ENCODE measurements at places on chromosomes 13 and 19.

DNA sequence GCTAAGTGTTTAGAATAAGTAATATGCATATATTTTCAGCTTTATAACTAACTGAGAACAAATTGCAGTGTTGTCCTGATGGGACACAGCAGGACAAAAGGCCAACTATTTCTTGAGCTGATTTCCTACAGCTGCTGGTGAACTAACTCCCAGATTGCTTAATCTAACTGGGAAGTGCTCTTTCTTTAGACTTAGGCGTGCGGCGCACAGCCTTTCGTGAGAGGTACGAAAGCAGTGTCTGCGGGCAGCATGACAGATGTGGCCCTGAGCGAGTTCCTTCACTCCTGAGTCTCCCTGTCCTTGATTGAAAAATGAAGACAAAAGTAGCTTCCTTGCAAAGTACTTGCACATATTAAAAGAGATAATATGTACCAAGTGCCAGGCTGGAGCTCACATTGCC is 47.3 kb upstream of the NPAS1 start:
- no peak for DNase-seq

- no peak for DNase-seq
Observed at GRCh38 chr13:76012091-76012721, 376.1 kb downstream of the LMO7 start.

DNA sequence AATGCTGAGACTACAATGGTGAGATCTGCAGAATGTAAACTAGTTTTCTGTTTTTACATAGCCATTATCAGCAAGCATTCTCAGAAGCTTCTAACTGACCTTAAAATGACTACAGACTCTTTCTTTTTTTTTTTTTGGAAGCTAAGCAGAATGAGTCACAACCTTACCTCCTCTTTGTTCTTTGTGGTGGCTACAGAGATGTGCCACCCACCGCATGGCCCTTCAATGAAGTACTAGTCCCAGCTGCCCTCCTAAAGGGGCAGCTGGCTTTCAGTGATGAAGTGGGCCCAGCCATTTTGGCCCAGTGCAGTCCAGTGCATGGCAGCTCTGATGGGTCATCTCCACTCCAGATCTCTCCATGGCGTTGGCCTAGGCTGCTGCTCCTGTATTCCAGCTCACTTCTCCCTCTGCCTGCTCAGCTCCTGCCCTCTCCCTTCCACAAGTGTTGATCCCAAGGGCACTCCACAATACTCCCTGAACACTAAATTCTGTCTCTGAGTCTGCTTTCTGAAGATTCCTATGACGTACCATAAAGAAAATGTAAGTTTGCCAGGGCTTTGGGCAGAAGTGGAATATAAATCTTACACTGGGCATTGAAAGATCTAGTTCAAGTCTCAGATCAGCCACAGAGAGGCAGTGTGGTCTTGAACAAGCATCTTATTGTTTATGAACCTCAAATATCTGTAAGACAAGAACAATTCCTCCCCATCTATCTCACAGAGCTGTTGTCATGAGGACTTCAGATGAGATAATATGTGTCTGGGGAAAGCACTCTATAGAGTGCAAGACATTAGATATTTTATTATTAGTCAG is 85.6 kb downstream of the RXFP2 start:
- DNase-seq: no peak

DNA sequence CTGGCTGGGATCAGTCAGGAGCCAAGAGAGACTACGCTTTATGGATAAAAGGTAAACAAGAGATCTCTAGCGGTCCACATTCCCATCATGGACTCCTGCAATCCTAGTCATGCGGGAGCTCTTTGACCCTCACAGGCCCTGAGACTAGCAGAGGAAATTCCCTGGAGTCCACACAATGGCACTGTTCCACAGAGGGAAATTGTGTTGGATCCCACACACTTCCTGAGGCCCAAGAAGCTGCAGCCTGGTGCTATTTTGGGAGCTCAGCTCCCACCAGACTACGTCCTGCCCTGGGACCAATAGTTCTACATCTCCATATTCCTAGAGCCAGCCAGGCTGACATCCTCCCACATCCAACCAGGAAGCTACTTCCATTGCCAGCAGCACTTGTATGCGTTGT is 2358.4 kb downstream of the PCDH9 start:
- no peak for DNase-seq

GRCh38 chr13:48731001-48731658 is 77.4 kb downstream of the CYSLTR2 start:
- DNase-seq: no peak

GRCh38 chr13:51683597-51683996 is 99.3 kb downstream of the WDFY2 start:
- no peak for DNase-seq

DNA sequence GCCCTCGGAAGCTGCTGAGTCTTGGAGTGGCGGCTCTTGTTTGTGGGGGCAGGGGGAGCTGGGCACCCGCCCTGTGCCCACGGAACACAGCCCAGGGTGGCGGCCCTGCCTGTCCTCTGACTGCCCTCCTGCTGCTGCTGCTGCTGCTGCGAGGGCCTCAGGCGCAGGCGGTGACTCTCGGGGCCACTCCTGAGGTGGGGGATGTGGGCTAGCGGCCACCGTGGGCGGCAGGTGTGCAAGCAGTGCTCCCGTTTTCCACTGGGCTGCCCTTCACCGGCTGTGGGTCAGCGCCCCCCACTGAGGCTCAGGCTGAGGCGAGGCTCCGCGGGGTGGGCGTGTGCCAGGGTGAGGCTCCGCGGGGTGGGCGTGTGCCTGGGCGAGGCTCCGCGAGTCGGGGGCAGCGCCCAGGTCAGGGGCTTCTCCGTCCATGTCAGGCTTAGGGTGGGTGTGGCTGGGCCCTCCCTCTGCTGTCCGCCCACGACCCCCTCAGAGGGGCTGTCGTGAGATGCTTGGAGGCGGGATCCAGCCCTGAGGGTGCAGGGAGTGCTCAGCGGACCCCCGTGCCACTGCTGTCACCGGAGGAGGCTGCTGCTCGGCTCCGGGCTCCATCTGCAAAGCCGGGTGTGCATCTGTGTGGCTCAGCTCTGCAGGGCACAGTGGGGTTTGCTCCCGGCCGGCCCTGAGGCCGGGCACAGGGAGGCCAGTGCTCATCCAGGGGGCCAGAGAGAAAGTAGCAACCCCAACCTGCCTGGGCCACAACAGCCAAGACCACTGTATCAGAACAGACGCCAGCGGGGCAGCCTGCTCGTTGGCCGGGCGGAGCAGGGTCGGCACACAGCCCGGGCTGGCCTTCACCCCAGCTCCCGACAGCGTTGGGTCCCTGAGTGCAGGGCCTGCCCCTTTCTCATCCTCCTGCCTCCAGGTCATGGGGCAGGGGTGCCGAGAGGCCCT is 14.5 kb downstream of the CSNK1G2 start:
- no peak for DNase-seq

GRCh38 chr13:111952032-111952431 is 114.9 kb upstream of the SOX1 start:
- no peak for DNase-seq

DNA sequence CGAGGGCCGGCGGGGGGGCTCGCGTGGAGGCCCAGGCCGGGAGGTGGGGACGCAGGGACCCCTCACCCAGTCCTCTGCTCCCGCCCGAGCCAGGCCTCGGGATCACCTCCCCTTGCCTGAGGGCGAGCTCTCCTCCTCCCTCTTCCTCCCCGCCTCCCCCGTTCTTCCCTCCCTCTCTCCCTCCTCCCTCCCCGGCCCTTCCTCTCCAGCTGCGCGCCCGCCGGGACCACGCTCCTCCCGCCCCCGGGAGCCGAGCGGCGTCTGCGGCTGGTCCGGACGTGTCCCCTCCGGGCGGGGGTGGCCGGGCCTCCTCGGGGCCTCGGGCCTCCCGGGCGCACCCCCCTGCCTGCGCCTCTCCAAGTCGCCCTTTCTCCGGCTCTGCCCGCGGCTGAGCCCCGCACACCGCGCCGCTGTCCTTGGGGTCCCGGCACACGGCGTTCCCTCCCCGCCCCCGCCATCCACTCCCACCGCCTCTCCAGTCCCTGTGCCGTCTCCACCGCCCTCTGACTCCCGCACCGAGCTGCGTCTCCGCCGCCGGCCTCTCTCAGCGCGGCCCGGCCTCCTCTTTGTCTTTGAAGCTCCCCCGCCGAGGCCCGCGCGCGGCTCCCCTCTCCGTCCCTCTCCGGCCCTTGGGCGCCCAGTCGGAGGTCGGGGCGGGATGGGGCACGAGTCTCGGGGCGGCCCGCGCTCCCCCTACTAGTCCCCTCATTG is 5.7 kb downstream of the SOX1 start:
- no peak for DNase-seq

- no peak for DNase-seq
Observed at GRCh38 chr13:98459721-98460370, 117.1 kb downstream of the STK24 start.

DNA sequence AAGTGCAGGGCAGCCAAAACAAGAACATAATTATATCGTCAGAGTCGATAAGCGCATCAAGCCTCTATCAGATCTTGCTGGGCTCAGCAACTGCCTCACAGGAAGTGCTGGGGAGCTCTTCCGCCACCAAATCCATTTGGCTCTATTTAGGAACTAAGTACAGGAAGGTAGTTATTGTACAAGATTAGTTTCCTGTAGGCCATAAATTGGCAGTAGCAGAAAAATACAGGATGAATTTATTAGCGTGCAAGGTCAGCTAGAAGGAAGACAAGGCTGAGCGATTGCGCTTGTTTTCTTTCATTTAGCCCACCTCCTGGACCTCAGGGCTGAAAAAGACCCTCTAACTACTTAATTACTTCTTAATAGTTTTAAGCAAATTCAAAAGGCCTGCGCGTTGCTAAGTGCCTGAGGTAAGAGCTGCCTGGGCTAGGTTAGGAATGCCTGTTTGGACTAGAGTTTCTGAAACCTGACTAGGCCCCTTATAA is 118.5 kb downstream of the IRS2 start:
- DNase-seq: no peak

DNA sequence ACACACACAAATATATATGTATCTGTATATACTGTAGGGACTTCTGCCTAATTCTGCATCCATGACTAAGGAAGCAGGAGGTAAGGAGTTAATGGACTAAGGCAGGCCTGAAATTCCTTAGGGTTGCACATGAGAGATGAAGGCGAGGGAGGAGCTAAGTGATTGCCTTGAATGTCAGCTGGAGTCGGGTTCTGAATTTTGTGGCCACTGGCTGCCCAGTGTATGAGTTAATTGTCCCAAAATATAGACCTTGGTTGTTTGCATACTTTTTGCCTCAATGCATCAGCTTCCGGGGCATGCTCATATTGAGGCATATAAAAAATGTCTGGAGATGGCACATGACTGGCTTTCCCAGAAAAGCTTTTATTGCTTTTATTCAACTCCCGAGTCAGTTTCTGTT is 245.5 kb downstream of the TDRD3 start:
- no peak for DNase-seq

DNA sequence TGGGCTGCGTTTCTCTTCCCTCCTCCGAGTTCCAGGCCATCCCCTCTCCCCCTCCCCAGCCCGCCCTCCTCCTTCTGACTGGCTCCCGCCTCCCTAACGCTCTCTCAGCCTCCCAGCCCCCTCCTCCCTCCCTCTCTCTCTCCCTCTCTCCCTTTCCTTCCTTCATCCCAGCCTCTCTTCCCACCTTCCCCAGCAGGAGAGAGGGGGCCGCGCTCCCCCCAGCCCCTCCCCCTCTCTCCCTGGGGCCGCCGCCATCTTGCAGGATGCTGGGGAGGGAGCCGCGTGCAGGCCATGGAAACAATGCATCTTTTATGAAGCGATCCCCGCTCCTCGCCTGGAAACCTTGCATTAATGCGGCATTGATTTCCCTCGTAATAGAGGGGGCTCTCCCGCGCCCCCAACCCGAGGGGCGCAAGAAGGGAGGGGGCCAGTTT is 42.6 kb upstream of the ADGRL1 start:
- DNase-seq: peak; percentile 58

DNA sequence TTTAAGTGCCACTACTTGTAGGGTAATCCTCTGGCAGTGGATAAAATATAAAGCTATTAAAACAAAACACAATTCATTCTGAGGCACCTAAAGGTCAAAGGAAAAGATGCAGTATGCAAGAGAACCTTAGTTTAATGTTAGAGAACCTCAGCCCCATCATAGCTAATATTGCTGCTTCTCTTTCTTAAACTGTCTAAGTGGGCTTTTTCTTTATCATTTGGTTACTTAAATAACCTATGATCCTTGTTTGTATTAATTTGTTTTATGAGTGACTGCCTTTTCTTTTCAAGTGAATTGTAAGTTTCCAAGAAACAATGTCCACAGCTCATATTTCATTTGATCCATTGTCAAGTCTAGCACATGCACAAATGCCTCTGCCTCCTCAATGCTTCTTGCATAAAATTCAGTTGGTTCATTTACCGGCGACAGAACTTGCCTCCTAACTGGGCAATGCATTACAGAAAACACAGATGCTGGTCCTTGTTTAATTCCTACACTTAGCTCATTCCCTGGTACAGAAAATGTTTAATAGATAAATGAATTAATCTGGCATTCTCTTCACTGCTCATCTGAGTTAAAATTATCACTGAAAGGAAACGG is 1049.8 kb downstream of the OLFM4 start:
- no peak for DNase-seq

GRCh38 chr13:95605448-95606125 is 38.9 kb downstream of the DZIP1 start:
- DNase-seq: no peak

DNA sequence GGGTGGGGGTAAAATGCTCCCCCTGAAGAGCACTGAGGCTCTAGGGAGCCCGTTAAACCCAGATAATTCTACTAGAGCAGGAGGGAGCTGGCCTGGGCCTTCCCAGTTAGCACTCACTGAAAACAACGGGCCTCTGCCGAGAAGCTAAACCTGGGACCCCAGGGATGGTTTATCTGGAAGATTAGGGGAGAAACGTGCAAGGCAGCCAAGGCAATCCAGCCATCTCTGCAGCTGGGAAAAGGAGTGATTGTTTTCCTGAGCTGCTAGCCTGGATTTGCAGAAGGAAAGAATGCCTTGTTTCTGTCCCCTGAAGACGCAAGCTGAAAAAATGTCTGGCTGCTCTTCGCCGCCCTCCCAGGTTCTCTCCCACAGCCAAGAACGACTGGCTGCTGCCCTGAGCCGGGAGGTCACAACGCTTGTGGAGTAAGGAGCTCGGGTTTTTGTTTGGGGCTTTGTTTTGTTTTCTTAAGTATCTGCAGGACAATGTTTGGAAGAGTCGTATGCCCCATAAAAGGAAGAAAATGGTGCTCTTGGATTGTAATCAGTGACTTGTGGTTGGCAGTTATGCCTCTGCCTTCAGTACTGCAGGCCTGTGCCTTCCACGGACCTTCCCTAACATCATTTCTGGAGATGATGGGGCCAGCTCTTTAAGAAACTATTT is 31.5 kb downstream of the COL4A2 start:
- no peak for DNase-seq

DNA sequence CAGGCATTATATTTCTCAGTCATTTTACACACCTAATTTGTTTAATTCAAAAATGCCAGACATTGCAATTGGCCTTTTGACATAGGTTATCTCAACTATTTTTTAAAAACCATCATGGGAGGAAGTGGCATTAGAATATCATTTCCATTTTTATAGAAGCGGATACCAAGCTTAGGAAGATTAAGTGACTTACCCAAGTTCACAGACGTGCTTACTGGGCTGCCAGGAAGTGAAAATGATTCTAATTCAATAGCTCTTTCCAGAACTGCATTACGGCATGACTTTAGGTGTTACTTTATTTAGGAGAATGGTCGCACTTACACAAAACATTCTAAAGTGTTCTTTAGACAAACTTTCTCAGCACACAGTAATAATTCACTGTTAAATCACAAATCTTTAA is 231.9 kb downstream of the KLF12 start:
- no peak for DNase-seq
